ENCODE measurements at places on chromosomes 1 and 21.

- no peak for DNase-seq
These were observed 4.4 kb downstream of the TMCO1 start for GRCh38 chr1:165764277-165764676.

GRCh38 chr1:234478152-234478480 lies 863 bp downstream of the TARBP1 start:
- peak; percentile 43 for DNase-seq

DNA sequence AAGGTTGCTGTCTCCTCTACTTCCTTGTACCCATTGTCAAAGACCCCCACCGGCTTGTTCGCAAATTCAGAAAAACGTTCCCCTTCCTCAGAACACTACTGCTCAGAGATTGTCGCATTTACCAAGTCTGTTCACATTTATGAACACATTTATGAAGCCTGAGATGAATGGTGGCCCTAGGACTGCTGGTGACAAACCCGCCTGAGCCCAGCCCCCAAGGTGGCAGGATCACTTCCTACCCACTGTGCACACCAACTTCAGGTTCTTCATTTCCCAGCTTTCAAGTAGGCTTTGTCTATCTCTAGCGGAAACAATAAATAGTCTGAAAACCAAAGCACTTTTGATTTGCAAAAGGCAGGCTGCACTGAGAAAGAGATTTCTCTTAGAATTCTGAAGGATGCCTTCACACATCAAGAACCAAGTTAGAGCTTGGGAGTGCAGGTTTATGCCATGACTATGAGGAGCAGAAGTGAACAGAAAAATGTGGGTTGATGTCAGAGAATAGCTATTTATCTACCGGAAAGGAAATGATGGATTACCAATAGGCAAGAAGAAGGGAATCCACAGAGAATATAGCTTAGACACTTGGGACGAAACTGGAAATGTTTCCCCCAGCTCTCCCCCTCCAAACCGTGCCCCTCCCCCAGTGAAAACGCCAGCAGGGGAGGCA lies 200.5 kb downstream of the TOMM20 start:
- no peak for DNase-seq

- no peak for DNase-seq
These were observed 69.4 kb upstream of the ROR1 start for GRCh38 chr1:63704443-63704842.

DNA sequence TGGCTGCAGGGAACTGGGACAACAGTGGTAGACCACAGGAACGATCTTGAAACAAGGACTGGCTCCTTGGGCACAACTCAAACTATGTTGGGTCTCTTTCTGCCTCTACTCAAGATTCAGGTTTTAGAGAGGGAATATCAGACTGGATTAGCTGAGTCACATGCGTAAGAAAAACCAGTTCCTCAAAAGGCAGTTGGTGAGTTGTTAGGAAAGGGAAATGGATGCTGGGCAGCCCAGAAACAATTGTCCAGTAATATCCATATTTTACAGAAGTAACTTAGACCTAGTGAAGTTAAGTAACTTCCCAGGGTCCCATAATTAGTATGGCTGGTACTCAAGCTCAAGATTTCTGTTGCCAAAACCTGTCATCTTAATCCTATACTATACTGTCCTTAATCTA lies 27.0 kb upstream of the TMEM39B start:
- DNase-seq = no peak

GRCh38 chr21:30482130-30482529 lies 2.0 kb upstream of the KRTAP19-1 start:
- no peak for DNase-seq

GRCh38 chr1:185594786-185595410 lies 139.3 kb upstream of the HMCN1 start:
- no peak for DNase-seq

GRCh38 chr21:45448283-45448809 lies 43.4 kb downstream of the COL18A1 start:
- DNase-seq = no peak

DNA sequence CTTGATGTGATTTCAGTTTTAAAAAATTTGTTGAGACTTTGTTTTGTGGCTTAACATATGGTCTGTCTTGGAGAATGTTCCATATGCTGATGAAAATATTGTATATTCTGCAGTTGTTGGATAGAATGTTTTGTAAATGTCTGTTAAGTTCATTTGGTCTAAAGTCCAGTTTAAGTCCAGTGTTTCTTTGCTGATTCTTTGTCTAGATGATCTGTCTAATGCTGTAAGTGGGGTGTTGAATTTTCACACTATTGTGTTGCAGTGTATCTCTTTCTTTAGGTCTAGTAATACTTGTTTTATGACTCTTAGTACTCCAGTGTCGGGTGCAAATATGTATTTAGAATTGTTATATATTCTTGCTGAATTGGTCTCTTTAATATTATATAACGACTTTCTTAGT lies 10.9 kb upstream of the MPC2 start:
- DNase-seq = no peak

GRCh38 chr1:239428120-239428710 lies 41.8 kb downstream of the CHRM3 start:
- DNase-seq = no peak

GRCh38 chr1:36306902-36307456 lies 811 bp downstream of the SH3D21 start:
- DNase-seq = peak; percentile 87

DNA sequence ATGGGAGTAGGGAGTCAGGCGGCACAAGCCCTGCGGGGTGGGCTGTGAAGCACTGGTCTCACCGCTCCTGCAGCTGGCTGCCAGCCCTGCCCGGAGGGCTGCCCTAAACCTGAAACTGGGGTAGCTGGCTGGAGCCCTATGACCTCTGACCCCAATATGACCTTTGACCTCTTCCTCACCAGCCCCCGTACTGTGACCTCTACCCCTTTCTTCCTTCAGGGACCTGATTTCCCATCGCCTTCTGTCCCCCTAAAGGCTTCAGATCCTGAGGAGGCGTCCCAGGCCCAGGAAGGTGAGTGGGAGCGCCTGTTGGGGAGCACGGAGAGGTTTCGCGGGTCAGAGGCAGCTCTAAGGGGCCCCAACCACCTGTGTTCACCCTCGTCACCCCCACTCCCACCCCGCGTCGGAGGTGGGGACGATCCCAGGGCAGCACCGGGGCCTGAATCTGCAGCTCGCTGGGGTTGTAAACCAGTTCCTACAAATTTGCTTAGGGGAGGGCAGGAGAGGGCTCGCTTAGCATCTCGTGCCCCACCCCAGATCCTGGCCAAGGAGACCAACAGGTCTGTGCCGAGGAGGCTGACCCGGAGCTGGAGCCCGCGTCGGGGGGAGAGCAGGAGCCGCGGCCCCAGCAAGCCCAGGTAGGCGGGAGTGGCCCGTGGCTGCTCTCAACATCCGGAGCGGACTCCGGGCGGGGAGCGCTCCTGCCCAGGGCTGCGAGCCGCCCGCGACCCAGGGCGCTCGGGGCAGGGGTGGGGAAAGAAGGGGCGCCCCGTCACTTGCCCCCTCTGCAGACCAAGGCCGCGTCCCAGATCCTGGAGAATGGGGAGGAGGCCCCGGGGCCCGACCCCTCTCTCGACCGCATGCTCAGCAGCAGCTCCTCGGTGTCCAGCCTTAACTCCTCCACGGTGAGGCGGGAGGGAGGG lies 7.3 kb downstream of the SYTL1 start:
- no peak for DNase-seq

GRCh38 chr1:173861731-173862145 lies 6.1 kb downstream of the GAS5 start:
- peak; percentile 35 for DNase-seq

- peak; percentile 19 for DNase-seq
These were observed 642 bp downstream of the HCRTR1 start for GRCh38 chr1:31617916-31618746.

GRCh38 chr1:39625462-39626273 lies 13.8 kb downstream of the HEYL start:
- DNase-seq = no peak

- DNase-seq = no peak
These were observed 19.1 kb downstream of the SPOCD1 start for GRCh38 chr1:31796707-31797106.

- no peak for DNase-seq
These were observed 37.8 kb downstream of the FAM78B start for GRCh38 chr1:166129006-166129405.

GRCh38 chr1:86154571-86155050 lies 2.0 kb downstream of the COL24A1 start:
- no peak for DNase-seq

- DNase-seq = no peak
These were observed 904 bp upstream of the PRDX6 start for GRCh38 chr1:173476197-173476664.

DNA sequence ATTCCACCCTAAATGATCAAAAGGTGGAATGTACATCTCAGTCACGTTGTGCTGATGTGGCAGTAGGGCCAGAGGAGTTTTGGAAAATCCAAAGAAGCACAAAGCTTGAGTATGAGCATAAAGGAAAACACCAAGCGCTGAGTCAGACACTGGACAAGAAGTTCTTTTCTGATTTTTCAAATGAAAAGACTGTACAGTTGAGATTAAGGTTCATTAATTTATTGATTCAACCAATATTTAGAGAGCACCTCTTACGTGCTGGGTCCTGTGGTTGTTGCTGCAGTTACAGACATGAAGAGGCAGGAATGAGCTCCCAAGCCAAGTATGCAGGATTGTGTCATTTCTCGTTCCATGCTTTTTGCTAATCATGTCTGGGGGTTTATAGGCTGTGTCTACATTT lies 28.9 kb upstream of the APP start:
- no peak for DNase-seq

GRCh38 chr1:43824795-43825194 lies 108.8 kb upstream of the ARTN start:
- no peak for DNase-seq

DNA sequence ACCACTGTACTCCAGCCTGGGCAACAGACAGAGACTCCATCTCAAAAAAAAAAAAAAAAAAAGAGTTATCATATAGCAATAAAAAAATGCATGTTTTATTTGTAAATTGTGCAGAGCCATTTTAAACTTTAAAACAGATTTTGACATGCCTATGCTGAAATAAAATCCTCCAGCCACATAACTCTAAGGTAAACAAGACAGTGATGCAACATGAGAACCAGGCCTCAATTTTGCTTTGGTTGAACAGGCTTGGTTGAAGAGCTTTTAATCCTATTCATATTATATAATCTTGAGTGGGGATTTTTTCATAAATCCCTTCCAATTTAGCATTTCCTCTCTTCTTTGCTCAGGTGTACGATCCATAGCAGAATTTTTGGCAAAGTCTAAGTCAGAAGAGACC lies 26.1 kb downstream of the ARMH1 start:
- DNase-seq = no peak

GRCh38 chr1:157806431-157807149 lies 13.3 kb downstream of the FCRL1 start:
- no peak for DNase-seq

- no peak for DNase-seq
These were observed 8.8 kb upstream of the OBSCN start for GRCh38 chr1:228198977-228199590.

GRCh38 chr1:88922214-88922613 lies 30.8 kb upstream of the GTF2B start:
- DNase-seq = no peak

GRCh38 chr1:206608108-206608698 lies 4.1 kb downstream of the EIF2D start:
- DNase-seq = peak; percentile 46

DNA sequence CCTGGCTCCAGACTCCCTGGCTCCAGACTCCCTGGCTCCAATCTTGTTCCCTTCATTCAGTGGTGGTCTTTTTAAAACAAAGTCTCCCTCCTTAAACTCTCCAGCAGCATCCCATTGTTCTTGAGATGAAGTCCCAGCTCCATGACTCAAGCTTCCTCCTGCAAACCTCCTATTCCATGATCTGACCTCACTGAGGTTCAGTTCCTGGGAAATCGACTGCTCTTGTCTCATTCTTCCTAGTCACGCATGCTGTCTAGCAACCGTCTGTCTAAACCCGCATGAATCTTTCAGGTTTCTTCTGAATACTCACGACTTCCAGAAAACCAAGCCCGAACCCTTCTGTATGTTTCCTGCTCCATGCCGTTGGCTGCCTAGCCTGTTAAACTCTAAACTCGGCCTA lies 91.9 kb downstream of the RAVER2 start:
- no peak for DNase-seq

- no peak for DNase-seq
These were observed 2.5 kb upstream of the PNRC2 start for GRCh38 chr1:23957096-23957495.

DNA sequence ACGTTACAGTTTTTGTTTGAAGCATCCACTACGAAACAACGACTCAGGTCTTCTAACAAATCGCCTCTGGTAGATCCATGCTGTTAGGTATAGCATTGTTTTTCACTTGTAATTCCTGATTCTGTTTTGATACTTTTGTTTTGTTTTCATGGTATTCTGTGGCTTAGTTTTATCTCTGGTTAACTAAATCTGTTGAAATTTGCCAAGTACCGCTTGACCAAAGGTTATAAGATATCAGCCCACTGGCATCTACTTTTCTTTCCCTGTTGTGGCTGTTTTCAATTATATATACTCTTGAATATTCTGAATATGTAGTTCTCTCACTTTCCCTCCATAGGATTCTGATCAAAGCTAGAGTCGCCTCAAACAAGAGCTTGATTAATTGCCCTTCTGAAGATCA lies 274.8 kb upstream of the C1orf105 start:
- no peak for DNase-seq

GRCh38 chr1:80566123-80566522 lies 1234.6 kb upstream of the ADGRL2 start:
- DNase-seq = no peak

DNA sequence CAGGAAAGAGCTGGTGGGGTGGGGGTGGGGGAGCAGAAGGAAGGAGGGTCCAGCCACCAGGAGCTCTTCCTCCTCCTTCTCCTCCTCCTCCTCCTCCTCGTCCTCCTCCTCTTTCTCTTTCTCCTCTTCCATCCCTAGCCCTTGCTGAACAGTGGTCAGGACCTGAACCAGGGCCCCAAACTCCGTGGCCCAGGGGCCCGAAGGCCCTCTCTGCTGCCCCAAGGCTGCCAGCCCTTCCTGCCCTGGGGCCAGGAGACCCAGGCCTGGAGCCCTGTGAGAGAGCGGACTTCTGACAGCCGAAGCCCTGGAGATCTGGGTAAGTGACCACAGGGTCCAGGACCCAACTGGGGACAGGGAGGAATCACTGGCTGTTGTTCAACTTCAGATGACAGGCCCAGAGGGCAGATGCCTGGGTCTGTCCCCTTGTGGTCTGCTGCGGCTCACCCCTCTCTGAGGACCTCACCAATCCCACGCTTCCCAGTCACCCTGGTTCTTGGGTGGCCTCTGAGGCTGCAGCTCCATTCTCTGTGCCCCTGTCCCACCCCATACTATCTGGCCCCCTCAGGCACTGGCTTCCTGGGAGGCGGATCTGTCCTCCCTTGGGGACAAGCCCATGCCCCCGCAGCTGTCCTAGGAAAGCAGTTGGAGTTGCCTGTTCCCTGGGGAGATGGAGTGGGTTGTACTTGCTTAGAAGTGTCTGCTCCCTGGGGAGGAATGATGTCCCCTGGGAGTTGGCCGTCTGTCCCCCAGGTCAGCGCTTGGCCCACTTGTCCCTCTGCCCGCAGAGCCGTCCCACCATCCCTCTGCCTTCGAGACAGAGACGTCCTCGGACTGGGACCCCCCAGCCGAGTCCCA lies 51.8 kb downstream of the VWA5B1 start:
- no peak for DNase-seq

GRCh38 chr1:31567956-31568570 lies 8.3 kb upstream of the TINAGL1 start:
- DNase-seq = no peak

- no peak for DNase-seq
These were observed 139.1 kb upstream of the CHRM3 start for GRCh38 chr1:239247285-239247684.

- DNase-seq = no peak
These were observed 410.6 kb upstream of the NR5A2 start for GRCh38 chr1:199616947-199617346.

GRCh38 chr21:46194374-46195334 lies 10.4 kb upstream of the SPATC1L start:
- no peak for DNase-seq

All from activated CD4-positive, alpha-beta T cell treated with anti-CD3 and anti-CD28 coated beads for 24 hours (primary cell).